SJCRH30 (cell line): ENCODE measurements at places on chromosomes 5 and 9.

- no peak for DNase-seq
These were observed 213.3 kb upstream of the TUSC1 start for GRCh38 chr9:25891527-25891926.

- DNase-seq = peak; percentile 83
These were observed 6.1 kb upstream of the ANGPTL2 start for GRCh38 chr9:127128341-127129072.

DNA sequence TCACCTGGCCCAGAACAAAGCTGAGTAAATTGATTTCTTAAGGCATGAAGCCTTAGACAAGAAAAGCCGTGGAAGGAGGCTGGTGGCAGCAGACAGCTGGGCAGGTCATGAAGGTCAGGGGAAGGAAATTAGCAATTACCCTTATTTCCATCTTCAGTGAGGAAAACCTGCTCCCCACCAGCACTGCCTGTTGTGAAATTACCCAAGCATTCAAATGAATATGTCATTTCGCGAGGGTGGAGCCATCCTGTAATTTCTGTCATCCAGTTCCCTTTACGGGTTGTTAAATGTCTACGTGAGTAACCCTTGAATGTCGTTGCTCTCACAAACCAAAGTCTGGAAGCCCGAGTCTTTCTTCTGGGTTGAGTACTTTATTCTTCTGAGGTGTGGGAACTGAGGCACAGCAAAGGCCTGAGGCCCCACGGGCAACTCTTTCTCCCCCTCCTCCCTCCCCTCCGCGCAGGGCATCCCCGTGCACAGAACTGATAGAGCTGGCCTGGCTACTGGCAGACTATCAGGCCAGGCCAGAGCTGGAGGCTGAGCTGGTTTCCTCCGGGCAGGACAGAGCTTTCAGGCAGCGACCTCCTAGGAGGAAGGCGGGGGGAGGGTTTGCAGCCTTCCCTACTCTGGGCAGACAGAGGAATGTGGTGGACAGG lies 22.0 kb upstream of the AK3 start:
- DNase-seq = no peak

GRCh38 chr5:14204011-14204670 lies 61.0 kb downstream of the TRIO start:
- no peak for DNase-seq

GRCh38 chr5:132775476-132775961 lies 1.5 kb downstream of the SEPTIN8 start:
- no peak for DNase-seq

DNA sequence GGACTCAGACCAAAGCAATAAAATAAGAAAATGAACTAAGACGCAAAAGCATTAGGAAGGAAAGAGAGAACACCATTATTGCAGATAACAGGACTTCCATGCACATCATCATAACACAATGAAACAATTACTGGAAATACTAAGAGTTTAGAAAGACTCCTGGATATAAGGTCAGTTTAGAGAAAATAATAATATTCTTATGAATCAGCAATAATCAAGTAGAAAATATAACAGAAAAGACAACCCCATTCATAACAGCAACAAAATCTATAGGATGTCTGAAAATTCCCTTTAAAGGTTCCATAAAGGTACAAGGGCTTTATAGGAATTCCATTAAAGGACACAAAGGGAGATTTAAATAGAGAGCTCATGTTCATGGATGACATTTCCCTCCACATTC lies 73.0 kb downstream of the SPTLC1 start:
- DNase-seq = no peak

DNA sequence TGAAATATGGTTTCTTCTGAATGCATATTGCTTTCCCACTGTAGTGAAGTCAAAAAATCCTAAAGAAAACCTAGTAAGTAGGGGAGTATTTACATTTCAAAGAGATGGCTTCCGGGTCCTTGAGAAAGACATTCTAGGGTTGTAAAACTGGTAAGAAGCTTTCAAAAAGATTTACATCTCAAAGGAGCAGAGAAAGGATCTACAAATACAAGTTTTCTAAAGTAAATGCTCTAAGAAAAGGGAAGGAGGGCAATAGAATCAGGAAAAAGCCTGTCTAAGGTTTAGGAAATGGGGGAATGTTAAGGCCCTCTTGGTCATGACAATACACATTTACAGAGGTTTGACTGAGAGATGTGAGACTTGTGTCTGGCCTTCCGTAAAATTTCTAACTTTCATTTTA lies 16.7 kb upstream of the TRPC7 start:
- no peak for DNase-seq

DNA sequence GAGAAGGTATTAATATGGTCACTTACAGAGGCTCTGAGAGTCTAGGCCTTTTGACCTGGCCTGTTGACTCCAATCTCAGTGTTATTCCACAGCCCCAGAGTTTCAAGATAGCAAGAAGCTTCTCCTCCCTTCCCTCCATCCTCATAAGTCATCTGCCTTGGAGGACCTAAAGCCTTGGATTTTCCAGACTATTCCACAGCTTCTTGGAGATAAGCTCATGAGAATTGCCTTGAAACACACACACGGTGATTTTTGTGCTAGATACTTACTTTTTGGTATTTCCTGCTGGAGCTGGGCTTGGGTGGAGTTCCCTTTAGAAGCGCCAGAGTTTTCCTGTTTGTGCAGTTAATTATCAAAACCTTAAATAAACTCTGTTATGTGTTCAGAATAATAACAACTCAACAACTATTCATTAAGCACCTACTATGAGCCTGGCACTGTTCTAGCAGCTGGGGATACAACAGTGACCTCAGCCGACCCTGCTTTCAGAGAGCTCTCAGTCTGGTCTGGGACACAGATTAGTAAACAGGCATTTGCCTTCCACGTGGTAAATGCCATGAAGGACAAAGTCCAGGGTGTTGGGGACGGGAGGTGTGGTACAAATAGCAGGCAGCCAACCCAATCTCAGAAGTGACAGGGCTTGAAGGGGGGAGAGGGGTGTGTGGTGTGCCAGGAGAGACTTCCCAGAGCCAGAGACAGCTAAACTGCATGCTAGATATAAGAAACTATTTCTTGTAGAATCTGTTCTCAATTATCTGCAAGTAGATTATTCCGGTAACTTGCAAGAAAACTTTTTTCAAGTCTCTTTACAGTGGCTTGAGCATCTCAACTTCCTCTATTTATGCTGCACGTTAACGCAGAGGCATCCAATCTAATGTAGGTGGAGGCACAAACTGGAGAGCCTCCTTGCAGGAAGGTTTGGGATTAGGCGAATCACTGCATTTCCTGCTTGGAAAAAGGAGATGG lies 55.9 kb upstream of the KLF9 start:
- no peak for DNase-seq

- peak; percentile 82 for DNase-seq
These were observed 186.9 kb downstream of the RGS3 start for GRCh38 chr9:113650207-113651131.

DNA sequence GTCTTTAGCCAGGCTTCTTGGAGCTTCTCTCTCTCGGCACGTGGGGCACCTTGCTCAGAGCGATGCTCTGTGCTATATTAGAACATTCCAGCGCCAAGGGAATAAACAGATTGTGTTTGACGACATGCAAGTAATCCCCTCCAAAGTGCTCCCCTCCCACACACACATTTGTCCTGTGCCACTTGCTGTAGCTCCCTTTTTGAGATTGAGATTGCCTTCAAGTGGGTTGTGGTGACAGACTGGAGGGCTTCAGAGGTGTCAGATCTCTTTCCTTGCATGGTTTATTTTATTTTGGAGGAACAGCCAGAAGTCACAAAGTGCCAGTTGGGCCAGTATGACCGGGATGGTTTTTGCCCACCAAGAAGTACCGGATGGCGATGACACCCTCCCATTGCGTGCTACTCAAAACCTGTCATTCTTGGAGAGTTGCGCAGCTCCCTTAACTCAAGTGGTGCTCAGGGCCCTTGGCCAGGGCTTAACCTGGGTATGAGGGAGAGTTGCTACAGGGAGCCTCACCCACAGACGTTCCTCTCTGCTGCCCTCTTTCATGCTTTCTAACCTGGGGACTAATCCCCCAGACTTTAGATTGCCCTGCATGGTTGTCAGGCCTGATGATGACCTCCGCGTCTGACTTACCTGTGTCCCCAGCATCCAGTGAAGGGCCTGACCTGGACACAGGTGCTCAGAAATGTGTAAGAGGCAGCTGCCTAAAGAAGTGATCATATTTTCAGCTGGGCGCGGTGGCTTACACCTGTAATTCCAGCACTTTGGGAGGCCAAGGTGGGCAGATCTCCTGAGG lies 18.8 kb upstream of the RPL26L1 start:
- no peak for DNase-seq

DNA sequence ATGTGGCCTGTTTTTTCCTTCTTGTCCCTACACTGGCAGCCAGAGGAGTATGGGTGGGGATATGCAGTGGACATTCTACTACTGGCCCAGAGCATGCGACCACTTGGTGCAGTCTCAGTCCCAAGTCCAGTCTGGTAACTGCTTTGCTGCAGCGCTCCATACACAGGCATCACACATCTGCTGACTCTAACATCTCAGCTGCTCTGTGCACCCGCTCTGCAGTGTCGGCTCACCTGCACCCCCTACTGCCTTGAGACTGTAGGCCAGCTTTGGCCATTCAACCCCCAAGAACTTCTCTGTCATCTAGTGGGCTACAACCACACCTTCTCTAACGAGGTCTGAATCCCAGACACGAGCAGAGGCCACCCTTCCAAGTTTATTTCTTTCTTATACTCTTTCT lies 46.4 kb upstream of the SLCO6A1 start:
- peak; percentile 45 for DNase-seq
